HCEC 1CT (cell line): ENCODE measurements at places on chromosomes 3 and 15.

DNA sequence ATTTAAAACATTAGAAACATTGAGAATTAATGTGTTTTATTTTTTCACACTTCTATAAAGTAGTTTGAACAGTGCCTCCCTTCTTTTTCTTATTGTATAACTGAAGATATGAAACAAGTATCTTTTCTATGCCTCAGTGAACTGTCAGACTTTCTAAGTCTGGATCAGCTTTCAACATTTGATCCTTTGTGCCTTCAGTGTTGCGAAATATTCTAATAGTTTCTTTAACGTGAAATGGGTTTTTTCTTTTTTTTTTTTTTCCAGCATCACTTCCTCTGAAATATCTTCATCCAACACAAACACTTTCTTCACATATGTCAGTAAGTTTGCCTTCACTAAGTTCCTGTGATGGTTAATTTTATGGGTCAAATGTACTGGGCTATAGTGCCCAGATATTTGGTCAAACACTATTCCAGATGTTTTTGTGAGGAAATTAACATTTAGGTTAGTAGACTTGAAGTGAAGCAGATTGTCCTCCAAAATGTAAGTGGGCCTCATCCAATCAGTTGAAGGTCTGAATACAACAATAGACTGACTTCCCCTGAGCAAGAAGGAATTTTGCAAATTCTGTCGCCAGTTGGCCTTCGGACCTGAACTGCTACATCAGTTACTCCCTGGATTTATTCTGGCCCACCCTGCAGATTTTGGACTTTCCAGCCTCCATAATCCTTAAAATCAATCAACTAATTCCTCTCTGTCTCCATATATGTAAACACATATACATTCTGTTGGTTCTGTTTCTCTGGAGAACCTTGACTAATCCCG lies 6.4 kb upstream of the CPOX start:
- peak; percentile 20 for DNase-seq

- peak; percentile 23 for DNase-seq
Measured at GRCh38 chr3:52005571-52005986, 9.9 kb upstream of the RPL29 start.

GRCh38 chr3:18886331-18886730 lies 262.0 kb upstream of the KCNH8 start:
- no peak for DNase-seq

DNA sequence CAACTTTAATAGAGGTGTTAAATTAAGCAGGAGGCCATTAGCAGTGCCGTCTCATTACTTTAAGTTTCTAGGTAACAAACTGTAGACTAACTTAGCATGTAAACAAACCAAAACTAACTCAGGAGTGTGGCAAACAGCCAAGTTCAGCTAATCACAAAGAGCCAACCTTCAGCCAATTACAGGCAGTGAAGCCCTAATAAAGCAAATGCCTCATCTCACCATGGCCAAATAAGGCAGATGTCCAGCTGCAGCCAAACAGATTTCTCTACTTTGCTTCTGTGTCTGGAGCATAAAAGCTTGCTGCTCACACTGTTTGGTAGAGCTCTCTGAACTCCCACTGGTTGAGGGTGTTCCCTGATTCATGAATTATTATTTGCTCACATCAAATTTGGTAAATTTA lies 835.4 kb upstream of the GBE1 start:
- no peak for DNase-seq

- DNase-seq, result no peak
Measured at GRCh38 chr3:52028572-52028971, 27.8 kb downstream of the DUSP7 start.

- DNase-seq, result no peak
Measured at GRCh38 chr3:138824114-138824506, 10.6 kb downstream of the PIK3CB start.

- peak; percentile 39 for DNase-seq
Measured at GRCh38 chr15:74011610-74012009, 17.1 kb downstream of the PML start.

GRCh38 chr3:28645149-28645548 lies 296.5 kb upstream of the AZI2 start:
- DNase-seq, result no peak

DNA sequence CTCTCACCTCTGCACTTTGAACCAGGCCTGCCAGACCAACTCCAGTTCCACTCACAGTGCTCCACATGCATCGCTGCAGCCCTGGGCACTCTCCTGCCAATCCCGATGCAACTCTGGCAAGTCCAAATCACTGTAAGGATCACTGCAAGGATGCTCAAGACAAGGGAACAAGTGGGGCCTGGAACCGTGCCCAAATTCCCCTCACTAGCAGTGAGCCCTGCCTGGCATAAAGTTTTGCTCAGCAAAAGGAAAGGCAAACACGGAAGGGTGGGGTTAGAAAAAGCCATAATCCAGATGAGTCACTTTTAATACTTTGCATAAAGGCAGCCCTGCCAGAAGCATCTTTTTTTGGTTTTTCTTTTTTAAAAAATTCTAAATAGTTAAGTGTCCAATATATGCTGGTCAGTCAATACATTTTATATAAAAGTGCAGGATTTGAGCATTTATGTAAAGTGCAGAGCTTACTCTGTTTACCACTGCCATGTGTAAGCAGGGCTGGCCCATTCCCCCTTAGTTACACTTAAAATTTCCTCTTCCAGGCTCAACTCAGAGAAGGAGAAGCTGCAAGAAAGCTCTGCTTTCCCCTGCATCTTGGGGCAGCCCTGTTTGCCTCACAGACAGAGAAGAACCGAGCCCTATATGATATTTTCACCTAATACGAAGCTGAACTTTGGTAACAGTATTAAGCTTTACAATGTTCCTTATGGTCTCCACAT lies 102.2 kb downstream of the CD47 start:
- peak; percentile 49 for DNase-seq

GRCh38 chr15:51093839-51094605 lies 684 bp downstream of the TNFAIP8L3 start:
- peak; percentile 53 for DNase-seq

DNA sequence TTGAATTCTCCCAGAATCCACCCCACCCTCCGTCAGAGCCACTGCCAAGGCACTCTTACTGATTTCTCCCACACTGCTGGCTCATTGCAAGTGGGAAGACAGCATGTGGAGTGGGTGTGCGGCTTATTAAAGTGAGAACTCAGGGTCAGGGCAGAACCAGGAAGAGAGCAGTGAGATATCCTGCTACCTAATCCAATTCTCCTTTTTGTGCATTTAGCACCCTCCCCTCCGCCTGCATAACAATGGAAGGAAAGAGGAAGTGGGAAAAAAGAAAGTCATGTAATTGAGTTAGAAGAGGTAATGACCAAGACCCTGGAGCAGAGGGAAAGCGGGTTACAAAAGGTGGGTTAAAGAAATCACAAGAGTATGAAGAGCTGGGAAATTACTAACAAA lies 27.8 kb upstream of the PIK3CB start:
- no peak for DNase-seq

DNA sequence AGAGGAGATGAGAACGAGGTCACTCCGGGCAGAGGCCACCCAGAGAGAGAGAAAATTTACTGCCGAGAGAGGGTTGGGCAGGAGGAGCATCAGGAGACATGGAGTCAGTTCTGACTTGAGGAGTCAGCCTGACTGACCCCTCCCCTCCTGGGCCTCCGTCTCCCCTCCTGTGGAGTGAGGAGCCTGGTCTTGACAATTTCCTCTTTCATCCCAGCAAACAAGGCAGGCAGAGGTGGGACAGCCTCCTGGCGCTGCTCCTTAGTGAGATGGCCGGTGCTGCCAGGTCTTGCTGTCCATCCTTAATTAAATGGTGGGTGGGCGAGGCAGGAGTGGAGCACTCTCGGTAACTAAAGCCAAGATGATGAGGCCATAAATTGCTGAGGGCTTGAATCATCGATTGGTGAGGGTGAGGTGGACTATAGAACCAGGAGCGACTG lies 60.6 kb downstream of the CYP11A1 start:
- no peak for DNase-seq

- no peak for DNase-seq
Measured at GRCh38 chr3:5006755-5007202, 27.5 kb downstream of the BHLHE40 start.

DNA sequence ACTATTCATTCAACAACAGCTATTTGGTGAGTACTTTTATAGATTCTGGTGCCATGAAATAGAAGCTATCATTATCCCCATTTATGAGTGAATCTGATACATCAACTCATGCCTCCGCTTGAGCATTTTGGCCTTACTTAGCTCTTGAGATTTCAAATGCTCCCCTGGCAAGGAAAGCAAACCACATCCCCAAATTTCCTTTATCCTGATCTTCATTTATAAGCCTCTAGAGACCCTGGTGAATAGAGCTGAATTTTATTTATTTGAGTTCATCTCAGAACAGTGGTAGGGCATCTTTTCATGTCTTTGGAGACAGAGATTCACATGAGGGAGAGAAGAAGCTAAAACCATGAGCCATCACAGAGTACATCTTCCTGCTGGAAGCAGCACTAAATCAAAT lies 317.2 kb downstream of the SLC9A9 start:
- DNase-seq, result no peak

DNA sequence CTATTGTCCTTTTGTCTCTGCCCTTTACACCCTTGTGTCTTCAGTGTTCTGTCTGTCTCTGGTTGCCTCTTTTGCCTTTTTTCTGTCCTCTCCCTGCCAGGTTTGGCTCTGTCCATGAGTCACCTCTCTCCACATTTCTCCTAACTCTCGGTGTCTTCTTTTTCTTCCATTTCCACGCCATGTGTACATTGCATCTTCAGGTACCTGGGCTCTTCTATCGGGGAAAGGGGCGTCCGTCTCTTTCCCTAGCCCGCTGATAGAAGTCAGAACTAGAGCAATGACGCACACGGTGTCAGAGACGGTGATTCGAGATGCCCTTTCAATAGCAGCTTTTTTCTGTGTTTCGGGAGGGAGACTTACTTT lies 641 bp downstream of the OPA1 start:
- DNase-seq, result peak; percentile 16

DNA sequence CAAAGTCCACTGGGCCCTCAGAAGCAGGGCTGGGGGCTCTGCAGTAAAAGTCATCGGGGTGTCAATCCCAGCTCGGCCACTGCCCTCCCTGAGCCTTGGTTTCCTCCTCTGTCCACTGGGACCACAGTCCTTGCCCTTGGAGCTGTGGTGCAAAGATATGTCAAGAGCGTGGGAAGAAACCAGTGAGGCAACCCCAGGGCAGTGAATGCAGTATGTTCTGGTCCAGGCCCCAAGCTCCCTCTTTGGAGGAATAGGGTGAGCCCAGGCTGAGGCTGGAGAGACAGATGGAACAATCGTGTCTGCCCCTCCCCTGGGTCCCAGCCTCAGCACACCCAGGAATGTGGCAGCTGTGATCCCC lies 779 bp downstream of the GRIP2 start:
- no peak for DNase-seq
